ENCODE measurements at places on chromosomes 3 and 15.
A peak's percentile ranks its signal among the peaks of the same experiment; 100 is the strongest.

DNA sequence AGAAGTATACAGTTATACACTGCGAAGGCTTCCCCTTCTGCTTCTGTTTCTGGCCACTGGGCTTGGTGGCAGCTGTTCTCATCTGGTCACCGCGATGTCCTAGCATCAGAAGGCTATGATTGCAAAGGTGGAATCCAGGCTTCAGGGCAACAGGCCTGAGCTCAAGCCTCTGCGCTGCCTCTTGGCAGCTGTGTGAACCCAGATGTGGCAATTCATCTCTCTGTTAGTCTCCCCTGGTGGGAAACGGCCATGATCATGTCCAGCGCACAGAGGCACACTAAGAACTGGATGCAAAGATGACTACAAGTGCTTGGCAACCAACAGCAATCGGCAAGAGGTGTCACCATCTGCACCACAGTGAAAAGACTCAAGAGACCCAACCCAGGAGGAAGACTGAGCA, 78.9 kb downstream of the PCSK6 start:
- no peak for DNase-seq

DNA sequence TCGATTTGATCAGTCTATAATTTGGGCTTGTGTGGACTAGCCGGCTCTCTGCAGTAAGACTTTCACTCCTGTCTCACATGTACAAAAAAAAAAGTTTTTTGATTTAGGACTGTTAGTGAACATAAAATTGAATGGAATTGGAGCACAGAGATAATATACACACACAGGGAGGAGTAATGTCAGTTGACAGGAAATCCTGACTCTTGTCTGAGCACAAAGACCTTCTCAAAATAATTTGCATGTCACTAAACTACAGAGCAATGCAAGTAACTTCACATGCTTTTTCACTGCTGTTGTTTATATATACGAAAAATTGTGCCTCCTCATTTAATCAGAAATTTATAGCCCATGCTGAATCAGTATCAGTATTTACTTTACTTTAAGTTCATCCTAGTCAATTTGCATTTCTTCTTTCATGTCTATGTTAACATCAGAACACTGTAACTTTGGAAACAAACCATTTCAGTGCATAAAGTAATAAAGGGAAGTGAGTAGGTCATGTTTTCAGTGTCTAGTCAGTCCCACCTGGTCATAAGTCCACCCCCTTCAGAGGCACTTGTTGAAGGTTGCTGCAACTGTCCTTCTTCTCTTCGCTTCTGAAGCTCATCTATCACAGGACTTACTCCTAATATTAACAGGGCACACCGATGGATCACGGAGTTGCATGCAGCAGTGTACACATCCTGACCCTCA, 115.8 kb downstream of the FBXL22 start:
- no peak for DNase-seq

GRCh38 chr3:14536837-14537589, 3.1 kb downstream of the GRIP2 start:
- DNase-seq = no peak

DNA sequence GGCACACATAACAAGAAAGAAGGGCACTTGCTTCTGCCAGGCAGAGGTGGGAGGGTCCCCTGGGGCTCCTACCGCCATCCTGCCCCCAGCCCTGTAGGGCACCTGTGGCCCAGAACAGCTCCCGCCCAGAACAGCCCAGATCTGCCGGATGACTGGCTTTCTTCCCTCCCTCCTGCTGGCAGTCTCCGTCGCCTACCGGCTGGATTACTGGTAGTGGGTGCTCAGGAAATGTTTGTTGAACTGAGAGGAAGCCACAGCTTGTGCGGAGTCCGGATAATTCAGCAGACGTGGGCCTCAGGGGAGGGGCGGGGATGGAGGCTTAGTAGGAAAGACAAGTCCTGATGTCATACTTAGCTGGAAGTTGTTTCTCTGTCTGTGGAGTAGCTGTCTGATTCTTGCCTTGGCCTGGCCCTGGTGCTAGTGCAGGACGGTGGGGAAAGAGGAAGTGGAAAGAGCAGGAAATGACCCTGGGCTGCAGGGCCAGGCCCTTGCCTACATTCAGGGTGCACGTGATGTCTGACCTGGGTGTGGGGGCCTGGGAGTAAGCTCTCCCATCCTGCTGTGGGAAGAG, 6.7 kb downstream of the CCDC9B start:
- DNase-seq = no peak

- no peak for DNase-seq
Measured at GRCh38 chr3:182000447-182000846, 288.7 kb downstream of the SOX2 start.

DNA sequence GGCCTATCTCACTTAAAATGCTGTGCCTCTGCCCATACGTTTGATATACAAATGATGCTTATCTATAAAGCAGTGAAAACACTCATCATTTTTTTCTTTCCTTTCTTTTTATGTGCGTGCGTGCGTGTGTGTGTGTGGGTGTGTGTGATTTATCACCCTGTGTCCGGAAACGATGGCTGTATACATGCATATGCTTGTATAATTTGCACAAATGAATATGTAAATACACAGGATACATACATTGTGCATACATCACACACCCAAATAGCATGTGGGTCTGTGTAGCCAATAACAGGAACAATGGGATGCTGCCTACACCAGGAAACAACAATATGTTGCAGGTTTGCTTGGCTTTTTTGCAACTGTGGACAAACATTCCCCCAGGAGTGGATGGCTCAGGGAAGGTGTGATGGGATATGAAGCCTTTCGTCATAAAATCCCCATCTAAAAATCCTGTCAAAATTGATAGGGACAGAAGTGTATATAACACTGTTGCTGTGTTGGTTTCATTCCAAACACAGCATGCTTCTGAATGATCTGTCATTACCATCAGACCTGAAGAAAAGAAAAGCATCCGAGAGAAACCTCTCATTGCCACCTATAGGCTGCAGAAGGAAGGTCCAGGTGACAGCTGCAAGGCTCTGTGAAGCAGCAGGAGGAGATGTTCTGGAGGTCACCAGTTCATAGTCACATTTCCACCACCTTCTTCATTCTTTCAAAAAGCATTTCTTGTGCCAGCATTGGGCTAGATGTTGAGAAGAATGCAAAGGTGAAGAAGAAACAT, 503.9 kb upstream of the NR2F2 start:
- DNase-seq = no peak

DNA sequence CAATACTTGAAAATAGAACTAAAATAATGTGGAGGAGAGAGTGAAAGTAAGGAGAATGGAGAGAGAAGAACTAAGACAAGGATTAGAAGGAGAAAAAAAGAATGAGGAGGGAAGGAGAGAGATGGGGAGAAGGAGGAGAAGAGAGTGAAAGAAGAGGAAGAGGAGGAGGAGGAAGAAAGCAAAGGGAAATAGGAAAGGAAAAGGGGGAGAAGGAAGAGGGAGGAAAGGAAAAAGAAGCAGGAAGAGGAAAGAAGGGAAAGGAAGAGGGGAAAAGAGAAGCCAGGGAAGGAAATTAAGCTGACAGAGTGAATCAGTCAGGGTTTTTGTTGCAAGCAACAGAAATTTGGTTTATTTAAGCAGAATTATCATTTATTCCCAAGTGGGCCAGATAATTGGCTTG, 241.7 kb upstream of the P2RY1 start:
- DNase-seq = no peak

DNA sequence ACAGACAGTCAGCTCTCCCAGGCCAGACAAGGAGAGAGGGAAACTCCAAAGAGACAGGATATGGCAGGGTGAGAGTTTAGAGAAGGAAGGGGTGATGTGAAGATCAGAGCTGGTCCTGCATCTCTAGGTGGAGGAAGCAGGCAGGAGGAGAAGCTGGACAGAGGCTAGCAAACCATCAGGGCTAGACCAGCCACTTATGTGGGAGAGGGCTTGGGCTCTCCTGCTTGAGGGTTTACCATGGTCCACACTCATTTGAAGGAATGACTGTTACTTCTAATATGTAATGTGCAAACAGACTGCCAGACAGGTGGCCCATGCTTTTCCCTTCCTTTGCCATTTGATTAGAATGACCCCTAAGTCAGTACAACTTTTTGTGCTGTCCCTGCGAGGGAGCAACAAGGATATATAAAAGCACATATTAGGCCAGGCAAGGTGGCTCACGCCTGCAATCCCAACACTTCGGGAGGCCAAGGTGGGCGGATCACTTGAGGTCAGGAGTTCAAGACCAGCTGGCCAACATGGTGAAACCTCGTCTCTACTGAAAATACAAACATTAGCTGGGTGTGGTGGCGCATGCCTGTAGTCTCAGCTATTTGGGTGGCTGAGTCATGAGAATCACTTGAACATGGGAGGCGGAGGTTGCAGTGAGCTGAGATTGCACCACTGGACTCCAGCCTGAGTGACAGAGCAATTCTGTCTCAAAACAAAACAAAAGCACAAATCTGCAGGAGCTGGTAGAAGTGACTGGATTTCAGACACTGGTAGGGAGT, 41.0 kb upstream of the MANF start:
- DNase-seq = peak; percentile 48

DNA sequence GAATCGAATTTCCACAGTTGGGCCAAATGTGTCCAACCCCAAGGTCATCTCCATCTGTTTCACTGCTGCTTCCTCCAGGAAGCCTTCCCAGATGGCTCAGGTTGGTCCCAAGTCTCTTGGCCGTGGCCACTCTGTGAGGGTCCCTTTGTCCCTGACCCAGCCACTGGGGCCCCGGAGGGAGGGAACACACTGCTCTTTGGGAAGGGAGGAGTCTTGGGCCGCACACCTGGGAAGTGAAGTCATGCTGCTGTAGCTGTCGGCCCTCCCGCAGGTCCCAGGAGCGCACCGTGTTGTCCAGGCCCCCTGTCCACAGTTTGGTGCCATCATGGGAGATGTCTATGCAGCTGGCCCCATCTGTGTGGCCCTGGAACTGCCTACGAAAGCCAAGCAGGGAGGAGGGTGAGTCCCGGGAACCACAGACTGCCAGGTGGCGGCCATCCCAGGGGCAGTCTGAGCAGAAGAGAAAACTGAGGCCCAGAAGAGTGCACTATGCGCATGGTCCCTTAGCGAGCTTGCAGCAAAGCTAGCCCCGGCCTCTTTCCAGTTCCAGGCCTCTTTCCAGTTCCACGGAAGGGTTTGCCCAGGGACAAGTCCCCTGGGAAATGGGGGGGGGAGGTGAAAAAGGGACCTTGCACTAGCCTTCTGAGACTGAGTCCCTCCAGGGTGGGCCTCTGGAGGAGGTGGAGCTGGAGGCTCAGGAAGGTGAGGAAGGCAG, 44.6 kb downstream of the TLE3 start:
- no peak for DNase-seq

- DNase-seq = no peak
Measured at GRCh38 chr3:131846296-131846924, 188.4 kb downstream of the CPNE4 start.
